GM13976 (cell line): ENCODE measurements at places on chromosomes 1 and 21.

- no peak for DNase-seq
Observed at GRCh38 chr1:236154671-236155398, 12.5 kb downstream of the GPR137B start.

- DNase-seq, result no peak
Observed at GRCh38 chr1:56355422-56355821, 223.9 kb downstream of the PLPP3 start.

GRCh38 chr21:37753122-37753599 lies 163.1 kb downstream of the KCNJ6 start:
- no peak for DNase-seq

DNA sequence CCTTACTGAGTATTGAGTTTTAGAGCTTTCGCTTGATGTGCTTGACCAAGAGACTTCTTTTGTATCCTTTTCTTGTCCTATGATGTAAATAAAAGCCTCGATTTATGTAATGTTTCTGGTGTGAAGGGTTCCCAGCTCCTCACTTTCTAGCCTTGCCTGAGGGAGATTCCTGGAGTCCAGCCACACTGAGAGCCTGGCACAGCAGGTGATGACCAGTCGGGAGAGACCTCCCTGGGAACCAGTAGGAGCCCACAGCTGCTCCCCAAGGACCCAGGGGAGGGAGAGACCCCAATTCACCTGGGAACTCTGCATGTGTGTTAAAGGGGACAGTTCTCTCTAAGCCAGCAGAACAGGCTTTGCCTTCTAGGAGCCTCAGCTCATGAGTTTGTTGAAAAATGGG lies 8.9 kb downstream of the C1orf115 start:
- DNase-seq, result no peak

- no peak for DNase-seq
Observed at GRCh38 chr21:31543191-31543590, 116.3 kb upstream of the SOD1 start.

- DNase-seq, result no peak
Observed at GRCh38 chr1:232142403-232143314, 487.3 kb downstream of the SIPA1L2 start.

- DNase-seq, result no peak
Observed at GRCh38 chr1:153773096-153773921, 1.9 kb upstream of the SLC27A3 start.

DNA sequence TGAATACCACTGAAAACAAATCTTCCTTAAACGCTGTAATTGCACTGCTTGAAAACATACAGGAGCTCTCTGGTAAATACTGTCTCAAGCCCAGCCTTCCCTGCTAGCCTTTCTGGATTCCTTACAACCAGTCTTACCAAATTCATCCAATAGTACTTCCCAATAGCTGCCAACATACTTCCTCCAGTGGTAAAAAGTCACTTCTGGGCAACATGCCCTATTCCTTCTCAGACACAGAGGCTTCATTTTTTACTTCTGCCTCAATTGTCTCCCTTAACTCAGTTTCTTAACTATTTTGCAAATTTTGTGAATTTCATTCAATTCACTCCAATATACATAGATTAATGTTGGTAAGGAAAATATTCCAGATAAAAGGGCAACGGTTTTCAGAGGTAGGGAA lies 166.3 kb downstream of the TBX15 start:
- no peak for DNase-seq

DNA sequence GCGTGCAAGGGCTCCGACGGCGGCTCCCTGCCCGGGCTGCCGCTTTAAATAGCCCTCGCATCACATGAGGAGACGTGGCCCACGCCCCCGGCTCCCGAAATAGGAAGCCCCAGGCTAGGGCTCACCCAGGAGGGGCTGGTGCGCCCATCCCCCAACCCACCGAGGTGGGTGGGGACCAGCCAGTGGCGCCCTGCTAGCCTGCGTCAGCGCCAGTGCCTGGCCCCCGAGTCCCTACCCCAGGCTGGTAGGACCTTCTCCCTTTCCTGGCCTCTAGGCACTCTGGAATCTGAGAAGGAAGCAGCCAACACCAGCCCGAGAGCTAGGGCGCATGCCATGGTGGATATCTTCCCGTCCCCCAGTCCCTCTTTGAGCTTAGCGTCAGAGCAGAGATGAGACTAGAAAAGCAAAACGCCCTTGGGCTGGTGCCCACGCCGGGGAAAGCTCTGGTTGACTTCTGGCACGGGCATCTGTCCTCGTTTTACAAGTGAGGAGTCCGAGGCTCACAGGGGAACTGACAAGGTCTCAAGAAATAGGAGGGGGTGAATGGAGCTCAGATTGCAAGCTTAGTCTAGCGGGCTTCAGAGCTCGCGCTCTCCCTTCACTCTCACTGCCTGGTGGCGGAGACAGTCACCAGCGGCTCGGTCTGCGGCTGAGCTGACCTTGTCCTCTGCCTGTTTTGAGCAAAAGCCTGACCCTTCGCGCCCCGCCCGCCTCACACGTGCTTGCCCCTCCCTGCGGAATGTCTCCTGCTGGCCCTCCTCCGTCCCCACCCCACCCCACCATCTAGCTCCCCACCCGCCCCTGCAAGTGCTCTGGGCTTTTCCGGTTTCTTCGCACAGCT lies at the start of gene FABP3:
TSS of gene FABP3 (minus strand) at position 21 of the 841 bp plus-strand sequence. CDS start 62 bp downstream, outside the sequence.
- peak; percentile 73 for DNase-seq

DNA sequence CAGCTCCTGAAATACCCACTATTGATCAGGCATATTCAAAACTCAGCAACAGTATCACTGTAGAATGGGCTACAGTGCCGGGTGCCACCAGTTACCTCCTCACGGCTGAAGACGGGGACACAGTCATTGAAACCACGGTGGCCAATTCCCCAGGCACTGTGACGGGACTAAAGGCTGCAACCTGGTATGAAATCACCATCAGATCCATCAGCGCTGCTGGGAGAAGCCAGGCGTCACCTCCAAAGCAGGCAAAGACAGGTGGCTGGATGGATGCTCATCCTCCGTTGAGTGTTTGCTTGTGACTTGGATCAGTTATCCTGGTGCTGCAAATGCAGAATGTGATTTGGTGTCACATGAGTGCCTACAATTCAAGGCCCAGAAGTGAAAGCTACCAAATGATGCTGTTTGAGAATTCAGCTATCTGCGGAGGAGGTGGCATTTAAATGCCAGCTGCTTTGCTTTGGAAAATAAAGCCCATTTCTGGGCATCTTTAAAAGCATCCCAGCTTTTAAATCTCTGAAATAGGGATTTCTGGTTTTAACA lies 5.1 kb downstream of the FNDC7 start:
- no peak for DNase-seq

- no peak for DNase-seq
Observed at GRCh38 chr21:39483917-39484316, 32.1 kb downstream of the SH3BGR start.

DNA sequence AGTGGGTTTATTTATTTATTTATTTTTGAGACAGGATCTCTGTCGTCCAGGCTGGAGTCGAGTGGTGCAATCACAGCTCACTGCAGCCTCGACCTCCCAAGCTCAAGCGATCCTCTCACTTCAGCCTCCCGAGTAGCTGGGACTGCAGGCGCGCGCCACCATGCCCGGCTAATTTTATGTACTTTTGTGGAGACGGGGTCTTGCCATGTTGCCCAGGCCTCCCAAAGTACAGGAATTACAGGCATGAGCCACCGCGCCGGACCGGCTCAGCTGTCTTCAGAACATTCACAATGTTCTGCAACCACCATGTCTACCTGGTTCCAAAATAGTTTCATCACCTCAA lies 406 bp upstream of the DNAJC8 start:
- no peak for DNase-seq

DNA sequence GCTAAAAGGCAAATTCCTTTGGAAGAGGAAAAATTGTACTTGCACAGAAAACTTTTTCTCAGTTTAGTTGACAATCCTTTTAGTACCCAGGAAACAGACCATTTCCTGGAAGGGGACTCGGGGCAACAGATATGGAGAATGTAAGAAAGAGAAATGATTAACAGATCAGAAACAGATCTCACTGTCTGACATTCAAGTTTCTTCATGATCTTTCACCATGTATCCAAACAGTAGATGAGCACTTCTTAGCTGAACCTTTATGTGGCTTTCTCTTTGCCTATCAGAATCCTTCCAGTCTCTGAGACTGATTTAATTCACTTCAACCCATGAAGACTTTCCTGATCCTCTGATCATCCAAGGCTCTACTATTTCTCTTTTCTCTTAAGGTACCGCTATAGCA lies 2.7 kb downstream of the TTLL7 start:
- no peak for DNase-seq

DNA sequence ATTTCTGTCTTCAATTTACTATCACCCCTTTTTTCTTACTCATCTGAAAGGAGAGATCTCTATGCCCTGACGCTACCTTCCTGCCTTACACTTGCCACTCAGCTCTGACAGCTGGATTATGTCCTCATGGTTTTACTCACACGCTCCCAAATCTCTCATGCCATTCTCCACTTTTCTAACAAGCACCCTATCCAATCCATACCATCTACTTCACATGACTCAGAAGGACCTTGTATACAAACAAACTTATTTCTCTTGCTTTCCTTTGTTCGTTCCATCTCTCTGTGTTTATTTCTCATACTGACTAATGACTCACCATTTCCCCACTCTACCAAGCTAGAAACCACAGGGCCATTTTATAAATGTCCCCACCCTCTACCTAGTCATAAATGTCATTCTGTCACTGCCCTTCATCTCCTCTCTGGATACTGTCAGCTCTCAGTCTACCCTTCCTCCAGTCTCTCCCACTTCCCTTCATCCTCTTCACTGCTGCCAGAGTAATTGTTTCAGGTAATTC lies 87.3 kb downstream of the USP24 start:
- DNase-seq, result peak; percentile 42

GRCh38 chr1:29279406-29279805 lies 43.1 kb downstream of the PTPRU start:
- DNase-seq, result no peak

GRCh38 chr1:175763797-175764196 lies 20.4 kb upstream of the TNR start:
- no peak for DNase-seq

DNA sequence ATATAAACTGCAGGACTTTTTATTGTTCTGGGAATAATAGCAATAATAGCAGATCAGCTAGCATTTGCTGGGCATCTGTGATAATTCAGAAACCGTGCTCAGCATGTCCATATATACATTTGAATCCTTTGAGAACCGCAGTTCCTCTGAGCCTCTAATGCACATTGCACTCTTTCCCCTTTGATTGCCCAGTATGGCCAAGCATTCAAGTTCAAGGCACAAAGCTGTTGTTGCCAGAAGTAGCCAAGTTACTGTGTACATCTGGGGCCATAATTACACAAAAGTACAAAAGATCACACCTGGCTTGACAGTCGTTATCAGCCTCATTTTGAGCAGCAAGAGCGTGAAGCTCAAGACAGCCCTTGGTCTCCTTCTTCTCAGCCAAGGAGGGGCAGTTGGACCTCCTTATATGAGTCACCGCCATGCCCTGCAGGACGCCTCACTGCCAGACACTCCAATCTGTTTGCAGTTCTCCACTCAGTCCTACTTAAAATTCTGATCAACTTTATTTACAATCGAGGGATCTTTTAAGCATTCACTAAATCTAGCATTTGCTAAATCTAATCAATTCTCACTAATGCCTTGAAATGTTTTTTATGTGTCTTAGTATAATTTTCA lies 216.0 kb downstream of the SLC35F3 start:
- DNase-seq, result no peak

DNA sequence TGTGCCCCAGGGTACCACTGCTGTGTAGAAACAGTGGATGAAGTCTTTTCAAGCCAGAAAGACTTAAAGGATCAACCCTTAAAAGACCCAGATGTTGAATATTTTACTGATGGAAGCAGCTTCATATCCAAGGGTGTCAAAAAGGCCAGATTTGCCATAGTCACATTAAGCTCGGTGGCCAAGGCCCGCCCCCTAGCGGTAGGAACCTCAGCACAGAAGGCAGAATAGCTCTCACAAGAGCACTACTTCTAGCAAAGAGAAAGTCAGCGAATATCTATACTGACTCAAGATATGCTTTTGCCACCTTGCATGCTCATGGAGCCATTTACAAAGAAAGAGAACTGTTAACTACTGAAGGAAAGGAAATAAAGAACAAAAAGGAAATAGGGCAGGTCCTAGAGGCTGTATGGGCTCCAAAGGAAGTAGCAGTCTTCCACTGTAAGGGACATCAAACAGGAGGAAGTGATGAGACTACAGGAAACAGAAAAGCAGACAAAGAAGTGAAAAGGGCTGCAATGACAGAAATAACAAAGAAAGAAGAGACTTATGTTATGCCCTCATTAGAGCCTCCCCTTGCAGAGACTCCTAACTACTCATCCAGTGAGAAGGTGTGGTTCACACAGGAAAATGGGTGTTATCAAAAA lies 90.5 kb downstream of the LIPI start:
- peak; percentile 38 for DNase-seq

DNA sequence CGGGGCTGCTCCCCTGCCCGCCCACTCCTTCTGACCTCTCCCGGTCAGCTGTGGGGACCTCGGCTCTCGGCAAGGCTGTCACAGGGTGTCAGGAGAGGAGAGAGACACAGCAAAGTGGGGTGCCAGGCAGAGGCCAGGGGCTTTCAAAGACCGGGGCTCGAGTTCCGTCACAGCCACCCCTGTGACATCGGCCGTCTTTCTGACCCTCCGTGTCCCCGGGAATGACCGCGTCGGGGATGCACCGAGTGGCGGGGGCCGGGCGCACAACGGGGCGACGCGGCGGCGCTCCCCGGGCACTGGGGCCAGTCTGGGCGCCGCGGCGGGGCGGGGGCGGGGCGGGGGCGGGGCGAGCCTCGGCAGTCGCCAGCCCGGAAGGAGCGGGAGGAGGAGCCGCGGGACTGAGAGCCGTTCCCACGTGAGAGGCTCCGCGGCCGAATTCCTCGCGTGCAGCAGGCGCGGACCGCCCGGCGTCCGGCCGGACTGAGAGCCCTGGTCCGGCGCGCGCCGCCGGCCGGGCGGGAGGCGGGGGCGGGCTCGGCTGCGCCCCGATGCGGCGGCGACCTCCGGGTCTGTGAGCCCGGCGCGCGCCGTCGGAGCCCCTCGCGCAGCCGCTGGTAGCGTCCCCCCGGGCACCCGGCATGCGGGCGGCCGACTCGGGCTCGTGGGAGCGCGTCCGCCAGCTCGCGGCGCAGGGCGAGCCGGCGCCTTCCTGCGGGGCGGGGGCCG lies 229.7 kb upstream of the TMEM51 start:
- peak; percentile 78 for DNase-seq

GRCh38 chr1:91059157-91059556 lies 37.3 kb upstream of the ZNF644 start:
- no peak for DNase-seq

DNA sequence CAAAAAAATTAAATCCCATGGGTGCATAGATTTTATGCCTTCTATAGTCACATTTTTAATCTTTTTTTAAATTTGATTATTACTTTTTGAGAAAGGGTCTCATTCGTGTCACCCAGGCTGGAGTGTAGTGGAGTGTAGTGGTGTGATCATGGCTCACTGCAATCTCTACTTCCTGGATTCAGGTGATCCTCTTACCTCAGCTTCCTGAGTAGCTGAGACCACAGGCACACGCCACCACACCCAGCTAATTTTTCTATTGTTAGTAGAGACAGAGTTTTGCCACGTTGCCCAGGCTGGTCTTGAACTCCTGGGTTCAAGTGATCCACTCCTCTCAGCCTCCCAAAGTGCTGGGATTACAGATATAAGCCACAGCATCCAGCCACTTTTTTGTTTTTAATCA lies 10.4 kb downstream of the CBR3 start:
- no peak for DNase-seq

GRCh38 chr1:31762726-31763670 lies 1.1 kb downstream of the ADGRB2 start:
- DNase-seq, result peak; percentile 76
